ENCODE measurements at places on chromosomes 1 and 21.

GRCh38 chr1:244054924-244055263 lies 3.8 kb downstream of the ZBTB18 start:
- peaks cover 18% of the 10 kb centered on the region for H3K4me1 ChIP-seq
- no peaks in the 10 kb centered on the region for H3K27me3 ChIP-seq
- H3K4me3 ChIP-seq = no peak overlapping the region
- DNase-seq = no peak
- peaks cover 14% of the 10 kb centered on the region for H3K36me3 ChIP-seq
- no peak overlapping the region for H3K27ac ChIP-seq

DNA sequence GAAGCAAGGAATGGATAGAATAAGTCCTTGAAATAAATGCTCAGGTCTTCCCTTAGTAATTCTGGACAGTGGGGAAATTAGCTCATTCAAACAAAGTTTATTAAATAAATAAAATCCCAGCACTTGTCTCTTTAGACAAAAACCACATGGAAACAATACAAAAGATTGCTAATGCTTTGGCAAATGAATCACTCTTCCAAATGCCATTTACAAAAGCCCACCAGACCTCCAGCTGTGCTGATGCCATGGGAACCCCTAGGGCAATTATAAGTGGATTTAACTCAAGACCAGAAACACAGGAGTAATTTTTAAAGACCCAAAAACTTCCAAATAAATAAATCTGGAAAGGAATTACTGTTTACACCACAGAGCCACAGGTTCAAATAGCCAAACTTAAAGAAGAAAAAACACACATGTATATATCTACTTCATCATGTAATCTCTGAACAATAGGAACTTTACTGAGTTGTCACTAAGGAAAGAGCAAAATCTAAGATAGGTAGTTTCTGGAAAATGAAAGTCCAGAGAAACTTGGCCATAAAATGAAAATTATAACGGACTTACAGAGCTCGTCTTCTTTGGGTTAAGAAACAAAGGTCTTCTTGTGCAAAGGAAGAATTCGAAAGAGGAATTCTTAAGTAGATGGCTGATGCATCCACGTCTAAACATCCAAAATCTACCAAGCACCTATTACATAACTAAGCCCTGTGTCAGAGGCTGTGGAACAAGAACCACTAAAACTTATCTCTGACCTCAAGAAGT lies 399.4 kb downstream of the SMYD3 start:
- DNase-seq = no peak
- H3K27me3 ChIP-seq = no peaks in the 10 kb centered on the region
- H3K4me1 ChIP-seq = peaks cover 26% of the 10 kb centered on the region
- H3K4me3 ChIP-seq = no peak overlapping the region
- H3K27ac ChIP-seq = no peak overlapping the region

GRCh38 chr1:24344090-24344742 lies 25.1 kb downstream of the GRHL3 start:
- H3K27ac ChIP-seq = no peak overlapping the region
- H3K27me3 ChIP-seq = no peaks in the 10 kb centered on the region
- no peak for DNase-seq
- peaks cover 44% of the 10 kb centered on the region for H3K4me1 ChIP-seq
- H3K4me3 ChIP-seq = no peak overlapping the region
- no peaks in the 10 kb centered on the region for H3K36me3 ChIP-seq

DNA sequence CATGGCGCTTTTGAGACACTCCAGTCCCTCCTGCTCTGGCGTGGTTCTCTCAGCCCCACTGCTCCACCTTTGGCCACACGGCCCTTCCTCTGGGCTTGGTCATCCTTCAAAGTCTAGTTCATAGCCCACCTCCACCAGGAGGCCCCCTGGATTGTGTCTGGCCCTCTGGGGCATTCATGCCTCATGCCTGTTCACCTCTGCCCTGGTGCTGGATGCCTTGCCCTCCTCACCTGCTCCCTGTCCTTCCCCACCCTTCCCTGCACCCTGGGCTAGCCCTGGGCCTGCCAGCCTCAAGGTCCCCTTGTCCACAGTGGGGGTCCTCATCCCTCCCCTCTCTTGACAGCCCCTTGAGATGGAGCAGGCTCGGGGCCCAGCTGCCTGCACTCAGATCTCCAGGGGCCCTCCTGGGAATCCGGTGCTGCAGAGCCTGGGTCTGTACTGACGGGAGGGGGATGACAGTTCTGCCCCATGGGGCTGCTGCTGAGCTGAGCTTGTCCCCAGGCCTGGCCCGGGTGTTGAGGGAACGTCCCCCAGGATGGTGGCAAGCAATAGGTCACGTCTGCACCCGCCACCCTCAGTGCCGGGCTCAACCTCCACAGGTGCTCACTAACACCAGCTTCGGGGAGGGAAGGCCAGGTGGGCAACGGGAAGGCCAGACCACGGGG lies 18.4 kb downstream of the PRXL2B start:
- peaks cover 26% of the 10 kb centered on the region for H3K27me3 ChIP-seq
- peak; percentile 36 for DNase-seq
- no peaks in the 10 kb centered on the region for H3K36me3 ChIP-seq
- no peaks in the 10 kb centered on the region for H3K4me1 ChIP-seq
- H3K27ac ChIP-seq = no peak overlapping the region

DNA sequence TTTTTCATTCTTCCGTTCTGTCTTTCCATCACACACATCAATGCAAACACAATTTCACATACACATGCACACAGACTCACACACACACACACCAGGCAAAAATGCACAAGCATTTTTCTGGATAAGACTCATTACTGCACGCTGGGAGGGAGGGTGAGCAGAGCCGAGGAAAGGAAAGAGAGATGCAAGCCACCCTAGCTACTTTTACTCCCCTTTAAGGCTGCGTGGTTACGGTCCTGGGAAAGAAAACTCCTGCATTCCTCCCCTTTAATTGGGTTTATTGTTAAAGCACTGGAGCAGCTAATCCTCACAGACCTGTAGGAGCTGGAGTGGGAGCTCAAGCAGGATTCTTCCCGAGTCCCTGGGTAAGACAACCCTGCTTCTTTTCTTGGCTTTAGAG lies at the start of gene CAMK1G:
Gene CAMK1G, plus strand, starts transcription at position 307 of the 400 bp plus-strand sequence. CDS start 11,270 bp downstream, outside the sequence.
- H3K27ac ChIP-seq = no peak within 1 kb of the TSS
- H3K4me3 ChIP-seq = no peak within 1 kb of the TSS
- H3K4me1 ChIP-seq = no peaks in the 10 kb centered on the region
- peak; percentile 41 for DNase-seq
- H3K27me3 ChIP-seq = no peaks in the 10 kb centered on the region

DNA sequence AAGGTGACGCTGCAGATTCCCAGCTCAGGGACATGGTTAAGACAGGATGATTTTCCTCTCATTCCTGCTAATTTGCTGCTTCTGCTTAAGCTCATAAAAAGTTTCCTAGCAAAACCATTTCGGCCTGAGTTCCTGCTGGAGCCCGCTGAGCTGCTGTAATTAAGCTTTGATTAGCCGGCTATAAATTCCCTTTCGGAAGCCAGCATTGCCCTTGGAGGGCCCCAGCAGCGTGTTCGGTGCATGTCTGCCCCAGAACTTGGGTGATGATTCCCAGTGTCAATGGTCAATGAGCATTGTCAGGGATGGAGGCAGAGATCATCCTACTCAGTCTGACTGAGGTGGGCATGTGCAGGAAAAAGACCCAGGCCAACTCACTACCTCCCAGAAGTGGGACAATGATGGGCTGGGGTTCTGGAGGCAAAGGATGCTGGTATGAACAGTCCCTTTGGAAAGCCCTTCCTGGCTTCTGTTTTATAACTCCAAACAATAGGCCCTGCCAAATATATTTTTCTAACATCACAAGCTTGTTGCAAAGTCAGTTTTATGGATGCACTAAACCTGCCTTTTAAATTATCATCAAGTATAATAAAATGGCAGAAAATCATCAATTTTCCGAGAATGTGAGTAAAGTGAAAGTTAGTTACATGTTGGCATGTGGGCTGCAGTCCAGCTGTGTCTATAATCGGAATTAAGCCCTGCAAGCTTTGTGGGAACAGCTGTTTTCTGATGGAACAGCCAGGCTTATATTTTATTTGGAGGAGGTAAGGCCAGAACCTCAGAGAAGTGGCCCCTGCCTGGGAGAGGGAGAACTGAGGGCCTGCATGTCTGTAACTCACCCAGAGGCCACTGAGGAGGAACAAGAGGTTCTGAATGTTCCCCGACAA lies 257.1 kb downstream of the GRIK3 start:
- no peak overlapping the region for H3K4me3 ChIP-seq
- H3K27ac ChIP-seq = no peak overlapping the region
- H3K27me3 ChIP-seq = peaks cover 62% of the 10 kb centered on the region
- no peak for DNase-seq
- H3K4me1 ChIP-seq = no peaks in the 10 kb centered on the region
- H3K36me3 ChIP-seq = no peaks in the 10 kb centered on the region

GRCh38 chr21:46498335-46499050 lies 39.8 kb downstream of the DIP2A start:
- H3K4me3 ChIP-seq = no peak overlapping the region
- H3K27me3 ChIP-seq = no peaks in the 10 kb centered on the region
- DNase-seq = no peak
- no peak overlapping the region for H3K27ac ChIP-seq
- H3K36me3 ChIP-seq = peaks cover 34% of the 10 kb centered on the region

DNA sequence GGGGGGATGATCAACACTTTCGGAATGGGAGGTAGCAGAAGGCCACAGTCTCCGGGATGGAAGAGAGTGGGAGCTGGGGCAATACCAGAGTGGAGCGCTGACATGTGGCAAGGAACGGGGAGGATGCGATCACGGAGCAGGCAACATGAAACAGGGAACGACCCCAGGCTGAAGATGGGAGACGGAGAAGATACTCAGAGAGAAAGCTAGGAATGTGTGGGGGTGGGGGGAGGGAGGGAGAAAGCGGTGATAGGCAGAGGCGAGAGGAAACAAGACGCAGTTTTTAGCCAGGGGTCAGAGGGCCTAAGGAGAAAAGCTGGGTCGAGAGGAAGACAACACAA lies 577 bp downstream of the RAB3GAP2 start:
- peaks cover 7% of the 10 kb centered on the region for H3K27me3 ChIP-seq
- no peak overlapping the region for H3K4me3 ChIP-seq
- H3K4me1 ChIP-seq = peaks cover 6% of the 10 kb centered on the region
- H3K36me3 ChIP-seq = peaks cover 15% of the 10 kb centered on the region

DNA sequence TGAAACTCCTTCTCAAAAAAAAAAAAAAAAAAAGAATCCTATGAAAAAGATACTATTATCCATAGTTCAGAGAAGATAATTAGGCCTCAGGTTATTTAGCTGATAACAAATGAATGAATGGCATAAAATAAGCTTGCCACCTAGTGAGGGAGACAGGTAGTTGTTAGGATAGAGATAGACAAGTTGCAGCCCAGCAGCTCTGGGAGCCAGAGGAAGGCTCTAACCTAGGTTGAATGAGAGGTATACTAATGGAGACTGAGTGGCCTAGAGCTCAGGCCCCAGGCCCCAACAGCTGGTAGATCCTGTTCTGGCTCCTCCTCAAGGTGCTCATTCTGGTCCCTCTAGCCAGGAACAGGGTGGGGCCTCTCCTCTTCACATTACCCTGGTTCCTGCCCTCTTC lies 20.6 kb upstream of the RSPO1 start:
- no peak for DNase-seq
- no peaks in the 10 kb centered on the region for H3K4me1 ChIP-seq
- peaks cover 45% of the 10 kb centered on the region for H3K27me3 ChIP-seq
- no peak overlapping the region for H3K4me3 ChIP-seq
- no peaks in the 10 kb centered on the region for H3K36me3 ChIP-seq

DNA sequence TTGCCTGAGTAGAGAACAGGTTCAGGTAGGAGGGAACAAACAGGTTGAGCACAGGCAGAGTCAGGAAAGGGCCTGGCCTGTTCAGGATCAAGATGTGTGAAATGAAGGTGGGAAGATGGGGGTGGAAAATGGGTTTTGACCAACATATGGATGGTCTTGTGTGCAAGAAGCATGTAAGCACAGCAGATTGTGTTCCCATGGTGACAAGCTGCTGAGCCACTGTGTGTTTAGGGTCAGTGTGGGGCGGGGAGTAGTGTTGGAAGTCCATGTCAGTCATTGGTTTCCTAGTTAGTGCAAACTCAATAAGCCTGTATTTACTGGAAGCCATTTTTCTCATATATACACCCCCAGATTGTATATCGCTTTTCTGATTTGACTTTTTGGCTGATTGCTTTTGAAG lies 111.9 kb downstream of the CAMTA1 start:
- no peaks in the 10 kb centered on the region for H3K36me3 ChIP-seq
- DNase-seq = no peak
- no peaks in the 10 kb centered on the region for H3K27me3 ChIP-seq
- no peak overlapping the region for H3K4me3 ChIP-seq

- H3K36me3 ChIP-seq = no peaks in the 10 kb centered on the region
- H3K4me1 ChIP-seq = peaks cover 4% of the 10 kb centered on the region
- H3K4me3 ChIP-seq = no peak overlapping the region
- DNase-seq = no peak
- H3K27me3 ChIP-seq = no peaks in the 10 kb centered on the region
These were observed 91.9 kb downstream of the LEPR start for GRCh38 chr1:65512383-65512782.

- no peak for DNase-seq
- no peak overlapping the region for H3K4me3 ChIP-seq
- H3K27me3 ChIP-seq = no peaks in the 10 kb centered on the region
These were observed 111.8 kb upstream of the USH2A start for GRCh38 chr1:216535059-216535458.

- H3K36me3 ChIP-seq = no peaks in the 10 kb centered on the region
- no peak overlapping the region for H3K4me3 ChIP-seq
- DNase-seq = no peak
- peaks cover 5% of the 10 kb centered on the region for H3K27me3 ChIP-seq
- H3K27ac ChIP-seq = no peak overlapping the region
These were observed 21.3 kb upstream of the IL10 start for GRCh38 chr1:206793620-206794019.

GRCh38 chr1:6124746-6125365 lies 55.3 kb downstream of the CHD5 start:
- H3K4me1 ChIP-seq = no peaks in the 10 kb centered on the region
- H3K36me3 ChIP-seq = no peaks in the 10 kb centered on the region
- H3K27me3 ChIP-seq = peaks cover 31% of the 10 kb centered on the region
- DNase-seq = no peak
- H3K27ac ChIP-seq = no peak overlapping the region

Measured in mesothelial cell of epicardium (in vitro differentiated cells).